ENCODE measurements at places on chromosomes 6 and 20.

- DNase-seq = no peak
Measured at GRCh38 chr6:73339340-73339739, 14.7 kb downstream of the DPPA5 start.

DNA sequence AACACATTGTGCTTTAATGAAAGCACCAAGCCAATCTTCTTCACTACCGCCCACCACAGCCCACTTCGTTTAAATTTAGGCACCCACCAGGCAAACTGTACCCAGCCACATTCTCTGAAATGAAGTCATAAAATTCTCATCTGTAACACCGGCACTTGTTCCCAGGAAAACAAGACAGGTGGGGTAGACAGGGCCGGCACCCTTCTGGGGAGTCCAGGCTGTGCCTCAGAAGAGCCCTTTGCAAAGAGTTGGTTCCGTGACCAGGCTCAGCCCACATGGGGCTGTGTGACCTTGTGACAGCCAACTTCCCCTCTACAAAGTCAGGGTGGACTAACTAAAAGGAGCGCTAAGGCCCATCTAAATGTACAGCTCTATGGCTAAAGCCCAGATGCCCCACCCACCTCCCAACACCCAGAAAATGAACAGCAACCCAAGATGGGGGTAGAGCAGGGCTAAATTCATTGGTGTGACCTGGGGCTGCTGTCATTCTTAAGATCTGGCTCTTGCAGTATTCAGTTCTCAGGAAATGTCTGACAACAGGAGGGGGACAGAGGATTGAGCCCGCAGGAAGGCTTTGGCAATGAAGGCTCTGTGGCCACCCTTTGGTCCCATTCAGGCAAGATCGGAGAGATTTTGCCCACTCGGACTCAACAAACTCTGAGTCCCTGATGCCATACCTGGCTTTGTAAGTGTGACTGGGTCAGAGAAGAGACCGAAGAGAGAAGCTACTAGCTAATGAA is 56.7 kb downstream of the TRERF1 start:
- no peak for DNase-seq

GRCh38 chr20:62195075-62195405 is 12.2 kb downstream of the MTG2 start:
- DNase-seq = no peak

DNA sequence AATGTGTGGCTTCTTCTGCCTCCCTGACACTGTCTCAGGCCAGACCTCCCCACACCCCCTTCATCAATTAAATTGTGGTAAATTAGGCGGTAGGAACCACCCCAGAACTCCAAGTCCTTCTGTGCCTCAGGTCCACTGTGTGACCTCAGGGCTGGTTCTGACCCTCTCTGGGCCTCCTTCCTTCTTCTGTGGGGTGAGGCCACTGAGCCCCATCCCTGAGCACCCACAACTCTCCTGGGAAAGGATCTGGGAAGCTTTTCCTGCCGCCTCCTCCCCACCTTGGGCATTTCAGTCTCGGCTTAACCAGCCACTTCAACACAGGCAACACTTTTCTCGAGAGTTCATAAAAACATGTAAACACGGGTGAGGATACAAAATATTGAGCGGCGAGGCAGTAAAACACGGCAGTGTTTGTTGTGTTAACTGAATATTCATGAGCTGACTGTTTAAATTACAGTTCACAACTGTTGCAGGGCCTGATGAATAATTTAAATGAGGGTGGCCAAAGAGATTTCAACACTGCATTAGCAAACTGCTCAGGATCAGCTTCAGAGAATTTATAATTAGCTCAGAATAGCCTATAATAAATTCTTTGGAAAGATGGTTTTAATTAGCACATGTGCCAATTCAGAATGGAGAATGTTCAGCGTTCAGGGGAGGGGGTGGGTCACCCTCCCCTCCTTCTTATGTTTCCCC is 112.1 kb downstream of the TOX2 start:
- DNase-seq = no peak

GRCh38 chr6:119261944-119262284 is 87.6 kb downstream of the MAN1A1 start:
- no peak for DNase-seq
